Activated CD4-positive, alpha-beta T cell treated with anti-CD3 and anti-CD28 coated beads, Interleukin-2, Interleukin-4, amounts not matched to agents 100 ng/mL and 50 ng/mL, durations not matched to agents 16 hours and 8 hours (primary cell): ENCODE measurements at places on chromosomes 7 and 10.

DNA sequence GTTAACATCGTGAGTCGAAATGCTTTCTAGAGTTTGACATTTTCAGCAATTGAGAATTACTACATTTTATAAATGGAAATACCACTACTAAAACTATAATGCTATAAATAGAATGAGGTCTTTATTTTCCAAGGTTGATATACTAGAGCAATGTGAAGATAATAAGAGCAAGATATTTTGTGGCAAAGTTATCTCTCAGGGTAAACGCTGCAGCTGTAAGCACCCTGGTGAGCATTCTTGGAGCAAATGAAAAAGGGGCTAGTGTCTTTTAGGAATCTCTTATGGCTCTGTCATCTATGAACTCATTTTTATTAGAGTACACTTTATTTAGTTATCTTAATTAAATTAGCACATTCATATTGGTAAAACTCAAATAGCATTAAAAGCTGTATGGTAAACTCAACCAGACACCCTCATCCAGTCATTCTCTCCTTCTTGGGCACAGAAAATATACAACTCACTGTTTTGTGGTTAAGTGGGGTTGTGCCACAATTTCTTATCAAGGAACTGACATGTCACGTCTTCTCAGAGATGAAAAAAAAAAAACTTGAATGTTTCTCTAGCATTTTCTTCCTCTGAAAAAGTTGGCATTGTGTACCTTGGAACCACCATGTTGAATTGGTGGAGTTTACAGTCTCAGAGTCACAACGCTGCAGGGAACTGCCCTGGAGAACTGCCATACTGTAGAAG, 289.5 kb upstream of the PFKP start:
- DNase-seq: no peak

- no peak for DNase-seq
These were observed 887.4 kb downstream of the REEP3 start for GRCh38 chr10:64408391-64409183.

DNA sequence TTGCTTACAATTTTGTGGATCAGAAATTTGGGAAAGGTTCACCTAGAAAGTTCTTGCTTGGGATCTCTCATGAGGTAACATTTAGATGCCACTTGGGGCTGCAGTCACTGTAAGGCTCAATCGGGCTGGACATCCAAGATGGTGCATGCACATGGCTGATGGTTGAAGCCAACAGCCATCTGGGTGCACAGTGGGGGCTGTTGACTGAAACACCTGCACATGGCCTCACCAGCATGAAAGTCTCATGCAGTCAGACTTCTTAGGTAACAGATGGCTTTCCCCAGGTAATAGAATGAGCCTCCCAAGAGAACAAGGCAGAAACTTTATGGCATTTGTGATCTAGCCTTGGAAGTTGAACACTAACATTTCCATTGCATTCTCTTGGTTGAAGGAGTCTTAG, 740.7 kb upstream of the AUTS2 start:
- no peak for DNase-seq

- no peak for DNase-seq
These were observed 6.6 kb downstream of the CHCHD2 start for GRCh38 chr7:56099653-56100052.

- DNase-seq: no peak
These were observed 138.7 kb downstream of the GNAI1 start for GRCh38 chr7:80273327-80273726.

DNA sequence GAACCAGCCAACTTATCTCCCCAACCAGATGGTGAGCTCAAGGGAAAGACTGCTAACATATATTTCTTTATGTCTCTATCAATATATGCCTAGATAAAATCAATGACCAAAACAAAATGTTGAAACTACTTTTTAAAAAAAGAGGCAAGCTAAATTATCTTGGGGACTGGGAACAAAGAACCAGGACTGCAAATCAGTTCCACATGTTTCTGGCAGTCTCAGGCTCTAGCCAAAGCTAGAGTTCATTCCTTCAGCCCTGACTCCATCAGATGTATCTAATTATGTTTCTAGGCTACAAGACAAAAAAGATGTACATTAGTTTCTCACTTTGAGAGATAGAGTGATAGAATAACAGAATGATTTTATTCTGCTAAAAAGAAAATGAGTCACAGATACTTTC, 1290.3 kb upstream of the SORCS1 start:
- no peak for DNase-seq

DNA sequence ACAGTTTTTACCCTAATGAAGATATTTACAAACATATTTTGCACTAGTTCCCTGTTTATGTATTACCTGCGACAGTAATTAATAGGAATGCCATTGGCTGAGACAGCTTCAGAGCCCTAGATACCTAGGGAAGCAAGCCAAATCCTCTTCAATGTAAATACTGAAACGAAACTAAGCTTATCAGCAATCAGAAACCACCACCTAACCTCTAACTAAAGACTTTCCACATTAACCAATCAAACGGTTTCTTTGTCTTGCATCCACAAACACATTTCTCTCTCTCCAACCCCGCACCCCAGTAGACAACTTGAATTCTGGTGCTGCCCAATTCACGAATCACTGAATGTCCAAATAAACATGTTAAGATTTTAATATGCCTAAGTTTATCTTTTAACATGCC, 474.4 kb upstream of the C7orf33 start:
- DNase-seq: no peak

DNA sequence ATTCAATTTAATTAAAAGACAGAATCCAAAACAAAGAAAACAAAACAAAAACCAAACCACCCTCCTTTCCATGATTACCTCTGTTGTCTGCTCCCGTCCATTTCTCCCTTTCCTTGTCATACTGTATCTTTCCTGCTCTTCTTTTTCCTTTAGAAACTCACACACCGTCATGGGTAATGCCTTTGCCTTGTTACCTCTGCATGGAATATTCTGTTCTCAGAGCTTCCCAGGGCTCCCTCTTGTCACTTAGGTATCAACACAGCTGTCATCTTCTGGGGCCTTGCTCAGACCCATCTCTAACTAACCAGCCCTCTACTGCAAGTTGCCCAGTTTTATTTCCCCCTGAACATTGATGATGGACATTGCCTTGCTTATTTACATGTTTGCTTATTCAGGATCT, 30.2 kb upstream of the GIMAP8 start:
- no peak for DNase-seq

DNA sequence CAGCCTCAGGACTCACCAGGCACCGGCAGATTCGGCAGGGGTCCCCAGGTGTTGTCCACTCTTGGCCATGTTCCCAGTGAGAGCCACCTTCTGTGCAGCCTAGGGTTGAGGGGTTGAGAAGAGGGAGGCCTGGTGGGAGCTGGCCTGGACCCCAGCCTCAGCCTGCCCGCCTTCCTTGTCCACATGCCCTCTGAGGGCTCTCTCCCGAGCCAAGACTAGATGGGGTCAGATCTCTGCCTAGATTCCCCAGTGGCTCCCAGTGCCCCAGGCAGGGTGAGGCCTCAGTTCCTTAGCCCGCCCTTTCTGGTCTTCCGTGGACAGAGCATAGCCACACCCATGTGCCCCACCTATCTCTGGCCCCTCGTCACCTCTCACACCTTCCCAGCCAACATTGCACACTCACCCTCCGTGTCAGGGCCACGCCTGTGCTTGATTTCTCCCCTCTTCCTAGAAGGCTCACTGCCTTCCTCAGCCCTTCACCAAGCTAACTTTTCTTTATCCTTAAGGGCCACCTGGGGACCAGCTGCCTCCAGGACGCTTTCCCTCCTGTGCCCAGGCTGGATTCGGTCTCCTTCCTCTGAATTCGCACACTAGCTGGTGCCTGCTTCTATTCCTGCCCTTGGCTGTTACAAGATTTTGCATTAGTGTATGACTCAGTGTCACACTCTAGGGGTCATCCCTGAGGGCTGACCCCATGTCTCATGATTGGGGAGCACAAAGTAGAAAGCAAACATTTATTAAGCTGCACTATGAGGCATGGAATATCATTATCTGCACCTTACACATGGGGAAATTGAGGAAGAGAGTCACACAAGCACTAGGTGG, 7.5 kb downstream of the KCP start:
- no peak for DNase-seq

DNA sequence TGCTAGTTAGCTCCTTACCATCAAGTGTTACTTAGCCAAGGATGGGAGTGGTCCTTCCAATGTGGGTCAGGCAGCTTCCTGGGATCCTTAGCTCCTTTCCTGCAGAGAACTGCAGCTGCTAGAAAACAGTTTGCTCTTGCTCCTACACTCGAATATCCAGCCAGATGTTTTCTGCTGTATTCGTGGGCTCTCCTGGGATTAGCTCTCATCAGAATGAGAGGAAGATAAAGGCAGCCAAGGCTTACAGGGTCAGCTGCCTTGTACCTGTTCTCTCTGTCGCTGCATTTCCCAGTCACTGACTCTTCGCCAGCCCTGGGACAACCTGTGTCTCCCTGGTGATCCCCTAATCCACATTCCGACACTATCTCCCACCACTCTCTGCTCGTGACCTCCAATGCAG, 29.0 kb downstream of the NEUROD6 start:
- DNase-seq: no peak
